ENCODE measurements at places on chromosomes 6 and 20.

GRCh38 chr6:45555981-45556771 is 178.4 kb upstream of the SUPT3H start:
- DNase-seq: no peak

GRCh38 chr6:5373430-5373829 is 112.1 kb downstream of the FARS2 start:
- no peak for DNase-seq

- DNase-seq: no peak
Measured at GRCh38 chr20:17709361-17710293, 9.9 kb downstream of the BANF2 start.

DNA sequence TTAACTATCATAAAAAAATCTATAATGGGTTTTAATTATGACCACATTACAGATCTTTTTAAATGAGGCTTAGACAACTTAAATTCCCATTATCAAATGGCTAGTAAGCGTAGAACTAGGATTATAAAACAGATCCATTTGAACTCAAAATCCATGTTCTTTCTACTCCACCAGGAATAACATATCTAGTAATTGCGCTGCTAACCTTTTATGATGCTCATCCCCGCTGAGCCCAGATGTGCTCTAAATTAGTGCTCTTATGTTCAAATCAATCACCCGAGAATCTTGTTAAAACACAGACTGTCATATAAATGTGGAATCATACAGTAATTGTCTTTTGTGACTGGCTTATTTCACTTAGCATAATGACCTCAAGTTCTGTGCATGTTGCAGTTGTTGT is 903.1 kb downstream of the PHF3 start:
- no peak for DNase-seq

- no peak for DNase-seq
Measured at GRCh38 chr20:33280775-33281174, 2.2 kb upstream of the BPIFB1 start.
